NCI-H524 treated with DMSO at 0.1 percent for 48 hours (cell line): ENCODE measurements at places on chromosomes 4 and X.

GRCh38 chr4:110945600-110945999 is 322.7 kb upstream of the PITX2 start:
- DNase-seq = no peak

DNA sequence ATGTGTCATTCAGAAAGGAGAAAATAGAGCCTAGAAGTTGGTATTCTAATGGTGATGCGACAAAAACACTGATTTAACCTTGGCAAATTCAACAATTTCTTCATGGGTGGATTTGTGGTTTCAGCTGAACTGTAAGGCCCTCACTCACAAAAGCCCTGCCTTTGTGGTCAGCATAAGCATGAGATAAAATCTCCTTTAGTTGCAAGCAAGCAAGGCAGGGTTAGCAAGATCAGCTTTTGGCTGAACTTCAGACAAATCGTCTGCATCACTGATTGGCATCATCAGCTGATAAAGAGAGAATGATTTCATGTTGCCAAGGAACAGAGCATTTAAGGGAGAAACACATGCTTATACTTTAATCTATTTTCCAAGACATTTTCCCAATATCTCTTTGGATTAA is 2582.2 kb downstream of the PCDH7 start:
- no peak for DNase-seq

GRCh38 chr4:29276150-29276549 is 1444.0 kb upstream of the PCDH7 start:
- no peak for DNase-seq

- no peak for DNase-seq
Measured at GRCh38 chrX:23228454-23228853, 106.2 kb upstream of the PTCHD1 start.

DNA sequence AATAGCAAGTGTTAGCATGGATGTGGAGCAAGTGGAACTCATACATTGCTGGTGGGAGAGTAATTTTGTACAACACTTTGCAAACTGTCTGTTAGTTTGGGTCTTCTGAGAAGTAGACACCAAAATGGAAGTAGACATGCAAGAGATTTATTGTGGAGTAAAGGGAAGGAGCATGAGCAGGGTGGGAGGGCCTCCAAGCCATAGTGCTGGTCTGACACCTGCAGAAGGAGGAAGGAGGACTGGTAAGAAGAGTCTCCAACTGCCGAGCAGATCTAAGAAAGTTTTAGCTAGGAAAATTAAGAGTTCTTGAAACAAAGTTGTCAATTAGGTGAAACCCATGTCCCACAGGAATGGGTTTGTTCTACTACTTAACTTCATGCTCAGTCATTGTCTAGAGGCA is 64.0 kb upstream of the DDIT4L start:
- DNase-seq = no peak

GRCh38 chrX:72131317-72132294 is at the start of gene RTL5:
Gene RTL5, minus strand, starts transcription at chrX:72131915.
- DNase-seq = peak; percentile 84

- no peak for DNase-seq
Measured at GRCh38 chrX:14095702-14096101, 66.0 kb upstream of the GEMIN8 start.

- no peak for DNase-seq
Measured at GRCh38 chr4:122744229-122744628, 11.7 kb downstream of the BBS12 start.

- DNase-seq = no peak
Measured at GRCh38 chrX:1322393-1322792, 14.2 kb upstream of the IL3RA start.

- no peak for DNase-seq
Measured at GRCh38 chrX:10602646-10603045, 17.7 kb downstream of the MID1 start.

- DNase-seq = no peak
Measured at GRCh38 chr4:36332023-36332781, 50.8 kb downstream of the DTHD1 start.

GRCh38 chrX:34404386-34405070 is 252.6 kb downstream of the TMEM47 start:
- DNase-seq = no peak

DNA sequence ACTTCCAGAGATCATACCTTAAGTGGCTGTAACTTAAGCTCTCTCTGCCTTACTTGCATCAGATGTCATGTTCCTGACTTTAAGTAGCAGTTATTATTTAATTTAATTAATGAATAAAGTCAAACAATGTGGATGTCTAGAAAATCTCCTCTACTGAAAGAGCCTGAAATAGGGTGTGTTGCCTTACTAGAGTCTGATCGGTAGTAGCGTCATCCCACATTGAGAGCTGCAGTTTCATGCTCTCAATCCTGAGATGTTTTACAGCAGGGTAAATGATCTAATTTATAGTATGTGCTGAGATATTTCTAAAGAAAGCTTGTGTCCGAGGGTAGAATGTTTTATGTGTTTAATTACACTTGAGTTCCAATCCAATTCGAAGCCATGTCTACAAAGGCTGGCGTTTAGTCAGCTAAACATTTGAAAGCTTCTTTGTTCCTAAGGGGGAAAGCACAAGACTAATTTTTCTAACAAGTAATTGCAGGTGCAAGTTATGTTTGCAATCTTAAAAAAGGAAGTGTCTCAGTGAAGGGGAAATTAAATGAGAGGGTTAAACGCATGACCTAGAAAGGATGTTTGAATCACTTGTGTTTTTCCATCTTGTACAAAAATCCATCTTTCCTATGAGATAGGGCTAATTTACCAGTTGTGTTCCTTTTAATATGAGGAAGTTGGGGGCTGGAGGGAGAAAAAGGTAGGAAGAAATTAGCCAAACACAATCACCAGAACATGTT is 391.0 kb upstream of the MAGEB2 start:
- DNase-seq = no peak

- no peak for DNase-seq
Measured at GRCh38 chrX:48972220-48973164, 848 bp upstream of the KCND1 start.

DNA sequence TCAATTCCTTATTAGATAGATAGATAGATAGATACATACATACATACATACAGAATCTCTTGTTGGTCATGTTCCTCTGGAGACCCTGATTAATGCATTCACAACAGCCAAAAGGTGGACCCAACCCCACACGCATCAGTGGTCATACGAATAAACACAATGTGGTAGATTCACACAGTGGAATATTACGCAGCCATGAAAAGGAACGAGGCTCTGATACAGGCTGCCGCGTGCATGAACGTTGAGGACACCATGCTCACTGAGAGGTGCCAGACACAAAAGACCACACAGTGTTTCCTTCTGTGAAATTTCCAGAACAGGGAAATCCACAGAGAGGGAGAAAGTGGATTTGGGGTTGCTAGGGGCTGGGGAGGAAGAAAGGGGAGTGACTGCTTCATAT is 136.7 kb downstream of the CRLF2 start:
- DNase-seq = no peak

DNA sequence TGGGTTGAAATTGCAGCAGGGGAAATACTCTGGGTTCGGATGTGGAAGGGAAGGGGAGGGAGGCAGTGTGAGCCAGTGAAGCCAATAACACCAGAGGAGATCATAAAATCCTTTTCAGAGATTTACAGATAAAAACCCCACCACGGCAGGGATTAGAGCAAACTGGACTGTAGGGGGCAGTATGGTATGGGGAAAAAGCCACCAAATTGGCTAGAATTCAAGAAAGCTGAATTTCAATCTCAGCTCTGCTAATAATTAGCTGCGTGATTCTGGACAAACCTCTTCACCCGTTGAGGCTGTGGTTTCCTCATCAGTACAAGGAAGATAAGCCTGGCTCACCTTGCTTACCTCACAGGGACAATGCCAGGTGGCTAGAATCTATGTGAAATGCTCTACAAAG is 108.1 kb downstream of the ATG4A start:
- DNase-seq = no peak

GRCh38 chrX:96244955-96245354 is 439.7 kb upstream of the DIAPH2 start:
- DNase-seq = no peak

DNA sequence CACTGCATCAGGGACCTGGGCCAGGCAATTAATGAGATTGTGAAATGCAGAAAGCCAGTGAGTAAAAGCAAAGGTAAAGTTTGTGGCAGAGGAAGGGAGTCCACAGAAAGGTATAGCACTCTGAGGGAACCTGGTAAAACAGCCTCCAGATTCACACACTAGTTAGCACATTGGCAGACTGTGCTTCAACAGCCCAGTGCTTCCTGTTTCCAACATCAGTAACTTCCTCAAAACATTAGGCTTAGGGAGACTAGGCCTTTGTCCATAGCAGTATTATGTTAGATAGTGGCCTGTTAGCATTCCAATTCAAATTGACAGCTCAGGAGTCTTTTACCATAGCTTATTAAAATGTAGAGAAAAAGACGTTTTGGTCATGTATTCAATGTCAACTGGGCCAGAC is 582.6 kb upstream of the ACTRT1 start:
- DNase-seq = no peak

DNA sequence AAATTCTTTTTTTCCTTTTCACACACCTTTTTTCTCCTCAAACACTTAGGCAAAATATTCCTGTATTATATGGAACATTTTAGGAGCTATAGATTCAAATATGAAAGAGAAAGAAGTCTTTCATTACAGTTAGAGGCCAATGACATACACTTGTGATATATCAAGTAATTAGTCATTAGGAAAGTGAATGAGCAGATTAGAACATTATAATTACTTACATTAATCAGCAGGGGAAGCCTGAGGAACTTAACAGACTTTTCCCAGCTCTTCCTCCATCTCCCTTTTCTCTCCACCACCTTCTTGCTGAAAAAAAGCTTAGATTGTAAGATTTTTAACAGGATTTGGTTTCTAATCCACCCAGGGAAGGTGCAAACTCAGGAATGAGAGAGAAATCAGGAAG is 29.6 kb downstream of the KLF3 start:
- no peak for DNase-seq

DNA sequence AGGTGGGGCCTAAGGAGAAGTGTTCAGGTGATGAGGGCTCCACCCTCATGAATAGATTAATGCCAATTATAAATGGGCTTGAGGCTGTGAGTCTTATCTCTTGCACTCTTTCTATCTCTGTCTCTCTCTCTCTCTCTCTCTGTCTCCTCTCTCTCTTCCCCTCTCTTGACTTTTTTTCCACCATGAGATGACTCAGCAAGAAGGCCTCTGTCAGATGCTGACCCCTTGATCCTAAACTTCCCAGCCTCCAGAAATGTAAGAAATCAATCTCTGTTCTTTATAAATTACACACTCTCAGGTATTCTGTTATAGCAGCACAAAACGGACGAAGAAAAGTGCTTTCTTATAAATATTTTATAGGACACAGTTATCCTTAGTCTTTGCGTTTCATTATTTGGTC is 184.9 kb upstream of the PCDH7 start:
- DNase-seq = no peak

- DNase-seq = no peak
Measured at GRCh38 chr4:36392024-36392423, 110.6 kb downstream of the DTHD1 start.

DNA sequence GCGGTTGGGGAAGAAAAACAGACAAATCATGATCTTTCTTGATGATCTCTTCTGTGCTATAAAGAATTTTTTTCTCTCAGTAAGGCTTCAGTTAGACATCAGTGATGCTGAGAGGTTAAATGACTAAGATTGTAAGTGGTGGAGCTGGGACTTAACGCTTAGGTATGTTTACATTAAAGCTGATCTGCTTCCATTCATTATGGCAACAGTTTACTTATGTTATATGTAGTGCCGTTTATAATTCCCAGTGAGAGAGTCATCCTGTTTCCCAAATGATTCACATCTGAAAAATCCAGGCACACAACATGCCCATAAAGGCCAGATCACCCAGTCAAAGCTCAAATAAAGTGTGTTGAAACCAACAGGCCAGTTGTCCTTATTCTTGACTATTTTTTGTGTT is 50.1 kb downstream of the CENPVL3 start:
- no peak for DNase-seq

DNA sequence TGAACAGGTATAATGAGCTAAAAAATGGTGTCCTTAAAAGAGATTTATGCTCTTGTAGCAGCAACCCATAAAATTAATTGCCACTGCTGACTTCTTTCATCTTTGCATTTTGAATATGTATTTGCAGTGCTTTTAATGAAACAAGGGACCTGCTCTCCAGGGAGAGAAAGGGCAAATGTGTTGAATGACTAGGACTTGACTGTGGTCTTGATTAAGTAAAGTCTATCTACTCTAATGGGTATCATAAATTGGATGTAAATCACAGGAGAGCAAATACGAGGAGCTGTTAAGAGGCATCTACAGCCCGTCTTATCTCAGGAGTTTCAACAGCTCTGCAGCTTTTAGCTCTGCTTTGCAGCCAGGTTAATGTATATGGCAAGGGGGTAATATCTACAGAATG is 216.4 kb downstream of the PALLD start:
- no peak for DNase-seq

- peak; percentile 46 for DNase-seq
Measured at GRCh38 chr4:22850630-22851029, 157.9 kb downstream of the GBA3 start.

DNA sequence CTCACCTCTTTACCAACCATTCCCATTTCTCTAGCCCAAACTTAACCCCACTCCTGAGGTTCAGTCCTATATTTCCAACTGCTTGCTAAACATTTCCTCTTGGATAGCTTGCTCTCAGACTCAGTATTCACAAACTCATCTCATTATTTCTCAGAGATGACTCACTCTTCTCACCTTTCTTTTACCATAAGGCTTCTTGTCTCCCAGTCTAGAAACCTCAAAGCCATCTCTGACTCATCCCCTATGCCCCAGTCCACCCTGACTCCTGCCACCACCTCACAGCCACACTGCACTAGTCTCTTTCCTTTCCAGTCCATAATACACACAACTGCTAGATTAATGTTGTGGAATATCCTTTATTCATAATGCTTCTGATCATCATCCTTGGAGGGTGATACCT is 4.8 kb downstream of the FRMPD3 start:
- DNase-seq = no peak

GRCh38 chr4:154049457-154050181 is 260.7 kb upstream of the SFRP2 start:
- DNase-seq = no peak

DNA sequence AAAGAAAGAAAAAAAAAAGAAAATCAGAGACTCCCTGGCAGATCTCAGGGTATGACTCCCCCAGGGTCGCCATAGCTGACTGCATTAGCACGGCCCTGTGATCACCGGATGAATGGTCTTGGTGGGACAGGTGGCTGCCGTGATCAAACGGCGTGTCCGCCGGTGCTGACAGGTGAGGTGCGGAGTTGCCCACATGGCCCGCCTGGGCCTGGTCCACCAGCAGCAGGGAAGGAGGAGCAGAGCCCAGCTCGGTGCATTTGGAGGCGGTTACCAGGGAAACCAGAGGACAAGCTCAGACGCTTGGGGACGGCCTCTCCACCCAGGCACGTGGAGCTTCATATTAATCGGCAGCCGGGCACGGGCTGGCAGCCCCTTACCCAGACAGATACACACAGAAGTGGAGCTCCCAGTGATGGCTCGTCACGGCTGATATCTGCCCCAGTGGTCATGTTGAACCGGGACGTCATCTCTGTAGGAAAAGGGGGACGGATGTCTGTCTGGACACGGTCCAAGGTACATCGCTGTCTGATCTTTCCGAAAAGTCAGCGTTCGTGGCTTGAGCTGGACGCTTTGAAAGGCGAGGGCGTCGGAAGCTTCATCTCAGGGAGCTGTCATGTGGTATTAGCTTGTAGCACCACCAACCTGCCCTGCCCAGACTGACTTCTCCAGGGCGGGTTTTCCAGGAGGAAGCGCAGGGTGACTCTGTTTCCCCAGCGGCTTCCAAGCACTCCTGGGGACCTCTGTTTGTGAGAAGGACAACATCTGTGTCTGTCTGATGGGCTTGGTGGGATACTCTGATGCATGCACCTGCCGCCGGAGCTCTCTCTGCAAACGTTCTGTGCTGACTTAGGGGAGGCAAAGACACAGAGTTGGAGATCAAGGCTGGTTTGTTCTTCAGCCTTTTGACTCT is 180.7 kb downstream of the CRLF2 start:
- DNase-seq = no peak
